H1 (cell line): ENCODE measurements at places on chromosomes 5 and 9.

DNA sequence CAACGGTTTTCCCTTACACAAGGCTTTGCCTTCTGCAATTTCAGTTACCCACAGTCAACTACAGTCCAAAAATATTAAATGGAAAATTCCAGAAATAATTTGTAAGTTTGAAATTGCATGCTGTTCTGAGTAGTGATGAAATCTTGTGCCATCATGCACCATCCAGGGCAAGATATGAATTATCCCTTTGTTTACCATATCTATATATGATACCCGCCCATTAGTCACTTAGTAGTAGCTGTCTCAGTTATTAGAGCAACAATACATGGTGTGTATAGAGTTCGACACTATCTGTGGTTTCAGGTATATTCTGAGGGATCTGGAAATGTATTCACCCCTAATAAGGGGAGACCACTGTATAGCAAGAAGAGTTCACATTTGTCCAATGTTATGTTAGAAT is 29.4 kb downstream of the ERBIN start:
- no peak for DNase-seq

- no peak for DNase-seq
Observed at GRCh38 chr5:62066761-62067277, 239.2 kb upstream of the KIF2A start.

DNA sequence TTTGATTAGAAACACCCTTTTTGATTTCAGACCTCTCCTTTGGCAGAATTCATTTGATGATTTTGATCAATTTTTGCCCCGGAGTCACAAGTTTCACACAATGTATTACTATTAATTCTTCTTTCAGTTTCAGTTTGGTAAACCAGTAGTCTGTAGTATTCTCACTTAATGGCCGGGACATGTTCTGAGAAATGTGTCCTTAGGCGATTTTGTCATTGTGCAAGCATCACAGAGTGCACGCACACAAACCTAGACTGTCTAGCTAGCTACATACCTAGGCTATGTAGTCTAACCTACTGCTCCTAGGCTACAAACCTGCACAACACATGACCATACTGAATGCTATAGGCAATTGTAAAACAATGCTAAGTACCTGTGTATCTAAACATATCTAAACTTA is 662.5 kb downstream of the IRX1 start:
- DNase-seq = no peak

- no peak for DNase-seq
Observed at GRCh38 chr9:77432053-77432452, 216.1 kb downstream of the GNA14 start.

DNA sequence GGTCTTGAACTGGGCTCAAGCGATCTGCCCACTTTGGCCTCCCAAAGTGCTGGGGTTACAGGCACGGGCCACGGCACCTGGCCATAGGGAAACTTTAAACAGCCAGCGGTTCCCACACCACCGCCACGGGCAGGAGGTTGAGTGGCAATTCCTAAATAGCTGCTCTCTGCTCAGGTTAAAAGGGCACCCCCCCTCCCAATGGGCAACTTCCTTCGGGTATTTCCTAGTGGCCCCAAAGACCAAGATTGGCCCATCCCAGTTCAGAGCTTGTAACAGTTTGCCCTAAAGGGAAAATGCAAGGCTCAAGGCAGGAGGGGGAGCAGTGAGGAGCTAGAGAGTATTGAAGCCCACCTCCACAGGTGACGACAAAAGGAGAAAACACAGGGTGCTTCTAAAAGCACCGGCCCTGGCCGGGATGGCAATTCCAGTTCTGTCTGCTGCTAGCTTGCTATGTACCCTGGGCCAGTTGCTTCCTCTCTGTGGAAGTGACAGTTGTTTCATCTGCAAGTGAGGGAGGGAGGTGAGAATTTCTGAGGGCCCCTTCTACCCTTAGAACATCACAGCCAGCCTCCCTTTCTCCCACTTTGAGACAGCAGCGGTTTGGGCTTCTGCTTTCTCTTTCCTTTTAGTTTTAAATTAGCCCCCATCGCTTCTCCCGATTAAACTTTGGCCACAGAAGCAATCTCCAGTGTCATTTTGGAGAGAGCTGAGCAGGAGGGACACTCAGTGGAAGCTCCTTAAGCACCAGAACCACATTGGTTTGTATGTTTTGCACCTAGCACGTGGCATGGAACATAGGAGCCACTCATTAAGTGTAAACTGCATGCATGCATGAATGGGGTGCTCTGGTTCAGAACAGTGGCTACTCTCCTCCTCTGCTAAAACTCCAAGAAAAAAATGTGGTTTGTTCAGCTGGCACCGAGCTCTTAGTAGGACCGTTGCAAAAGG is 17.3 kb upstream of the TNIP1 start:
- no peak for DNase-seq

DNA sequence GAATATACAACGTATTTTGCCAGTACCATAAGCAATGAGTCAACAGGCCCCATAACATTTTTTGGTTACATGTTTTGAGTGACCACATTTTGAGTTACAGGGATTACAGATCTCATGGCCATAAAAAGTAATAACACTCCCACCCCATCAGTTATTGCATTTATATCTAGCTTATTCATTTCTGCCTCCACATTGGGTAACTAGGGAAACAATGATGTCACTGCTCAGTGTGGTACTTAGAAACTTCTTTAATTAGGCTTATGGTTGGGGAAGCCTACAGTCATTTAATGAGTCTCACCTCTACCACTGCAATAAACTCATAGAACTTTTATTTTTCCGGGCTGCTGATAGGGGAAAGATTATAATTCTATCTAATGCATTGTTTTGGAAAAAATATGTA is 39.9 kb upstream of the SMIM15 start:
- no peak for DNase-seq
